ENCODE measurements at places on chromosomes 16 and 17. TPM values are rescaled to one million over a fixed set of nuclear protein-coding genes. Genes with fewer than 3 reads are reported as not detected.

GDE1 gene
- 135 TPM for total RNA-seq

PLEKHG4 gene
- 6.7 TPM for total RNA-seq

THOC6 gene
- total RNA-seq = 56.7 TPM

DHRS7B gene
- 9.4 TPM for total RNA-seq

RNF112 gene
- total RNA-seq = 0.10 TPM

NAA60 gene
- total RNA-seq = 56.0 TPM

TBC1D3C gene
- total RNA-seq = not detected

TP53TG3F gene
- 0.54 TPM for total RNA-seq

IRF8 gene
- 0.62 TPM for total RNA-seq

DNA sequence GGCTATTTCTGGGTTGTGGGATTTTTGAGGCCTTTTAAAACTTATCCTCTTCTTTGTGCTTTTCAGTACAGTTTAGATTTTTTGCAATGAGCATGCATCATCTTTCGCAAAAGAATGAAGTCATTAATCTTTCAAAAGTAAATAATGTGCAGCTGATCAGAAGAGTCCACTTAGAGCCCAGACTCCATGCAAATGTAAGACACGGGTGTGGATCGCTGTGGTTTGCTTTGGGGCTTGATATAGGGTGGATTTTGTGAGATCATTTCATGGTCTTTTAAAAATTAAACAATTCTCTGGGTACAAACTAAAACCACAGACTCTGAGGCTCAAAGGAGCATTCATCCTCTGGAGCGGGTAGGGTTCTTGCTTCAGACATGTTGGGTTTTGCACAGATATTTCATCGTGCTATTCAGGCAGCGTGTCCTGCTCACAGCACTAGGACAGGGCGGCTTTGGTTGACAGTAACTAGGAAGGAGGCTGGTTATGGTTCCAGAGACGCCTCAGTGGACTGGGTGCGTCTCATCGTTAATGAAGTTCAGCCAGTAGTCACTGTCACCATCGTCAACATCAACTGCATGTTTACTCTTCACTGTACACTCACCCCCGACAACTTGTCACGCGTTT is 129.4 kb upstream of the PLCG2 start:
- no peak for DNase-seq

GRCh38 chr17:66542967-66543520 is 240.6 kb downstream of the PRKCA start:
- DNase-seq = no peak

GRCh38 chr16:69270831-69271230 is 40.3 kb upstream of the VPS4A start:
- DNase-seq = no peak

DNA sequence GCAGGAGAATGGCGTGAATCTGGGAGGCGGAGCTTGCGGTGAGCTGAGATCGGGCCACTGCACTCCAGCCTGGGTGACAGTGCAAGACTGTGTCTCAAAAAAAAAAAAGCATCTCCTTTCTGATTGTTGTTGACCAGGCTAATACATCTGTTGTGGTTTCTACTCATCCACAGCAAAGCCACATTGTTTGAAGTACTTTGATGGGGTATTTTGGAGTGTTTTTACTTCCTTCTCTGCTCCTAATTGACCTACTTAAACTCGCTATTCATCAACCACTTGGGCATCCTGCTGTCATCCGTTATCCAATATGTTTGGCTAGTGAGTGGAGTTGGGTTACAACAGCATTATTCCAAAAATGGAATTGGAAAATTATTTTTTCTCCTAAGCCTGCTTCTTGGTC is 3.5 kb upstream of the CDC27 start:
- no peak for DNase-seq

GRCh38 chr17:69246202-69246601 is 17.6 kb upstream of the ABCA10 start:
- DNase-seq = no peak

DNA sequence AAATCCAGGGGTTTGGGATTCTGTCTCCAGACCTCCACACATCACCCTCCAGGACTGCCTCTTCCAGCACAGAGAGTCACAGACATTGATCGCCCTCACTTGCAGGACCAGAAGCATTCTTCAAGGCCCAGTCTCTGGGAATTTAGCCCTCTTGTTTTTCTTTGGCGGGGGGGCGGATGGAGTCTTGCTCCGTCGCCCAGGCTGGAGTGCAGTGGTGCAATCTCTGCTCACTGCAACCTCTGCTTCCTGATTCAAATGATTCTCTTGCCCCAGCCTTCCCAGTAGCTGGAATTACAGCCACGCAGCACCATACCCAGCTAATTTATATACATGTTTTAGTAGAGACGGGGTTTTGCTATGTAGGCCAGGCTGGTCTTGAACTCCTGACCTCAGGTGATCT is 8.5 kb upstream of the ITGAL start:
- no peak for DNase-seq

DNA sequence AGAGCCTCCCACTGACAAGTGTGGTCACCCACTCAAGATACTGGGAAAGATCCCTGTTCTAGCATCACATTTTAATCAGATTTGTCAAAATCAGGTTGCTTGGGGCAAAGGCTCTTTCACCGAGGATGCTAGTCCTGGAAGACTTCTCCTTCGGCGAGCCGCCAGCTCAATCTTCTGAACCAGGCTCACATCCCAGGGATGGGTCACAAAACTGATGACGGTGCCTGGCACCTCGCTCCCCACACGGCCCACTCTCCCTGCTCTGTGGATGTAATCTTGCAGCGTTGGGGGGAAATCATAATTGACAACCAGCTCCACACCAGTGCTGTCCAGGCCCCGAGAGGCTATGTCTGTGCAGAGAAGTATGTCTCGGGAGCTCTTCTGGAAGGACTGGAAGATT is 1.5 kb downstream of the DDX28 start:
- DNase-seq = no peak

GRCh38 chr17:6085812-6086211 is 15.6 kb downstream of the WSCD1 start:
- no peak for DNase-seq

GRCh38 chr16:25124503-25124902 is 13.0 kb downstream of the LCMT1 start:
- DNase-seq = no peak

GRCh38 chr17:57534863-57535248 is 210.2 kb downstream of the CCDC182 start:
- no peak for DNase-seq

- DNase-seq = no peak
Observed at GRCh38 chr16:66954097-66954659, 6.9 kb upstream of the CES3 start.

GRCh38 chr17:64940055-64940454 is 20.8 kb upstream of the LRRC37A3 start:
- no peak for DNase-seq
